ENCODE measurements at places on chromosomes 16 and 17.

DNA sequence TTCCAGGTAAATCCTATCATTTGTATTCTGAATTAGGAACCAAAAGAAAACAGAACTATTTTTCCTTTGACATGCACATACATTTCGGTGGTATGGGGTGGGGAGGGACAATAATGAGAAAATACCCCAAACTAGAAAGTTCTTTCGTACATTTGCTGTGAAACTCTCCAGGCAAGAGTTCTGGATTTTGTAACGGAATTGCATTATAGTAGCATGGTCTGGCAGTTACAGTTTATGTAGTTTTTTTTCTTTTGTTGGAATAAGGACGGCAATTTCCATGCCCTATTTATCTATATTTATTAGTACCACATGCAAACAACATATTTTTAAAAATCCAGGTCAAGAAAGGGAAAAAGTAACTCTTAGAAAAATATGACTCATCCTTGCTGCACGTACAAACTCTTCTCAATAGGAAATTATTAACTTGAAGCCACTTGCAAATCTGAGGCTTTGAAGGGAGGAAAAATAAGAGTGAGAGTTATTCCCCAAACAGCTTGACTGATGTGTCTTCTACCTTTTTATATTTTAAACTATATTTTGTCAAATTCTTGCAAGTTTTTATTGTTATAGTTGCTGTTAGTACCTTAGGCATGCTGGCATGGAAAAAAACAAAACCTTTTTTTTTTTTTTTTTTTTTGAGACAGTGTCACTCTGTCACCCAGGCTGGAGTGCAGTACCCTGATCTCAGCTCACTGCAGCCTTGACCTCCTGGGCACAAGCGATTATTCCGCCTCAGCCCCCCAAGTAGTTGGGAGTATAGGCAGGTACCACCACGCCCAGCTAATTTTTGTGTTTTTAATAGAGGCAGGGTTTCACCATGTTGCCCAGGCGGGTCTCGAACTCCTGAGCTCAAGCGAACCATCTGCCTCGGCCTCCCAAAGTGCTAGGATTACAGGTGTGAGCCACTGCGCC is 69.3 kb downstream of the WWP2 start:
- DNase-seq: no peak

DNA sequence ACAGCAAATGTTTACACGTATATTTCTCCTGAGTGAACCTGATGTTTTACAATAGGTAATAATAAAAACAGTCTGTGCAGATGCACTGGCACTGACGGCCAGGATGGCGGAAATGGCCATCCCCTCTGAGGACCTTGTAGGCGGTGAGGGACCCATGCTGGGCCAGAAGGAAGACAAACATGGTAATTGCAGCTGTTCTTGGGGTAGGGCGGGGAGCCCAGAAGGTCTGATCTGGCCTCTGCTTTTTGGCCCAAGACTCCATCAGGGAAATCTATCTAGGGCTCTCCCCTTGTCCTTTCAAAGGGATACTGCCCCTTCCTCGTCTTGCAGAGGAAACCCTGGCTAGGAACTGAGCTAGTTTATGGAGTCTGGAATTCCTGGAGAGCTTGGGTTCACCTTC is 7.4 kb upstream of the LGALS9 start:
- no peak for DNase-seq

GRCh38 chr17:28180449-28180848 is 138.0 kb downstream of the NLK start:
- no peak for DNase-seq

- no peak for DNase-seq
Observed at GRCh38 chr17:8474826-8475225, 39.1 kb downstream of the NDEL1 start.

- no peak for DNase-seq
Observed at GRCh38 chr17:75173526-75173925, 9.2 kb downstream of the SUMO2 start.

- no peak for DNase-seq
Observed at GRCh38 chr17:17401271-17401781, 75.5 kb upstream of the MED9 start.

- no peak for DNase-seq
Observed at GRCh38 chr17:31061678-31062077, 33.1 kb upstream of the NF1 start.

- peak; percentile 46 for DNase-seq
Observed at GRCh38 chr17:63550817-63551639, 751 bp downstream of the DCAF7 start.

GRCh38 chr17:32311028-32311536 is 30.9 kb downstream of the C17orf75 start:
- no peak for DNase-seq

GRCh38 chr16:75104836-75105235 is 11.7 kb downstream of the LDHD start:
- DNase-seq: no peak

GRCh38 chr17:38424297-38424972 is 3.8 kb upstream of the ARHGAP23 start:
- no peak for DNase-seq

DNA sequence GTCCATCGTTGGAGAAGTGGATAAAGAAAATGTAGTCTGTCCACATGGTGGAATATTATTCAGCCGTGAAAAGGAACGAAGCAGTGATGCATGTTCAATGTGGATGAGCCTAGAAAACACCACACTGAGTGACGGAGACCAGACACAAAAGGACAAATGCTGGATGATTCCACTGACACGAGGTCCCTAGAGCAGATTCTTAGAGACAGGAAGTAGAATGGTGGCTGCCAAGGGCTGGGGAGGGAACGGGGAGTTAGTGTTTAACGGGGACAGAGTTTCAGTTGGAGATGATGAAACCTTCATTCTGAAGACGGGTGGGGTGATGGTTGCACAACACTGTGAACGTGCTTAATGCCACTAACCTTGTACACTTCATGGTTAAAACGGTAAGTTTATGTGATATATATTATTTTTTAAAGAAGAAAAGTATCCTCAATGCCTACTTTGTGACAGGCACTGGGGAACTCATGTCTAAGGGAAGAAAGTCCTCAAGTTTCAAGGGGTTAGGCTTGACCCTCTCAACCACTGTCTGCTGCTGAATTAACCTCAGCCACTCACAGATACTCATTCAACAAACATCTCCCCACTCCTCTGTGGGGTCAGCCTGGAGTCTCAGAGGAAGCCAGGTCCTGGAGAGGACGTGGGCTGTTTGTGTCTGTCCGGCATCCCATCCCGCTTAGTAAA is 17.6 kb downstream of the C16orf74 start:
- no peak for DNase-seq

GRCh38 chr16:47262938-47263337 is 119.2 kb upstream of the NETO2 start:
- no peak for DNase-seq

DNA sequence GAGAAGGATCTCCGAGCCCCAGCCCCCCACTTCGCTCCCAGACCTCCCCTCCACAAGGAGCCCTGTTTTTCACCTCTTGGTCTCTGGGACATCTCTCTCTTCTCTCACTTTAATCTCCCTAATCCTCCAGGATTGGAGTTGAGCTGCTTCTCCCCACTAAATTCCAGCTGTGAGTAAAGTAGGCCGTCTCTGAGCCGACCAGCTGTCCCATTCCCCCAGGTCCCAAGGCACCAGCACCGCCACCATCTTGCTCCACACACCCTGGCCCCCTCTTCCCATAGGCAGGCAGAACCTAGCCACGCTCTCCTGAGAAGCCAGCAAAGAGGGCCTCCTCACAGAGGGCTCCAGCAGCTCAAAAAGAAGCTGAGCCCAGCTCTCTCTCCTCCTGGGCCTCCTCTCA is 878 bp downstream of the DLG4 start:
- no peak for DNase-seq

DNA sequence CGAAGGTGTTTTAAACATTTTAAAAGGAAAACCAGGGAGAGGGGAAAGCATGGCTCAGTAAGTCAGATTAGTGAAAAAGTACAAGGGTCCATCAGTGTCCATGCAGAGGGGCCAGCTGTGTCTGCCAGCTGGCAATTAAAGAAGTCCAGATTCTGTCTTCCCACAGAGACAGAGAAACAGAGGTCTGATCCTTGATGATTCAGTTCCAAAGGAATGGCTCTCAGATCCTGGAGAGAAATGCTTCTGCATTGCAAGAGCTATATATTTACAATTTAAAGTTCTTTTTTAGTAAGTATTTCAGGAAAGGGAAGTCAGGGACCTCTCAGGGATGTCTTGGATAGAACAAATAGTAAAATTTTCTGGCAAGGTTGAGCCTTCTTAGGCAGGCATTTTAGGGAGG is 56.2 kb downstream of the HSD17B2 start:
- no peak for DNase-seq

- no peak for DNase-seq
Observed at GRCh38 chr16:60328152-60328551, 1594.0 kb upstream of the GOT2 start.

DNA sequence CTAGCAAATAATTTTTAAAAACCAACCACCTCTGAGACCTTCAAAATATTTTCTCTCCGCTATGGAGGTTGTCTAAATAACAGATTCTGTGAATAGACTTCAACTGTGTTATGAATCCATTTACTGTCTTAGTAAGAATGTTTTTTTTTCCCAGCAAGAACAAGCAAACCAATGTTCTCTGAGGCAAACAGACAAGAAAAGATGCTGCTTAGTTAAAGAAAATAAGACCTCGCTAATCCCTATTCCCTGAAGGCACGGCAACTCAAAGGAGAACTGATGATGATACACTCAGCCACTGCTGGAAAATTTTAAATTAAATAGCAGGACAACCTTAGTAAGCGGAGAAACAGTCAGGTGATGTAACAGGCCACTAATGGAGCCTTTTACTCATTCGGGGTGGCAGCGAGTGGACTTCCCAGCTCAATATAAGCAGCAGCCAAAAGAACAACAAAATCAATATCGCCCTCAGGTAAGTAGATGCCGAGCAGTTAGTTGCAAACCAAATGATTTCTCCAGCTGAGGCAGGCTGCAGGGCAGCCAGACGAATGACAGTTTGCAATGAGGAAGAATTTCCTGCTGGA is 81.8 kb downstream of the CPPED1 start:
- no peak for DNase-seq

DNA sequence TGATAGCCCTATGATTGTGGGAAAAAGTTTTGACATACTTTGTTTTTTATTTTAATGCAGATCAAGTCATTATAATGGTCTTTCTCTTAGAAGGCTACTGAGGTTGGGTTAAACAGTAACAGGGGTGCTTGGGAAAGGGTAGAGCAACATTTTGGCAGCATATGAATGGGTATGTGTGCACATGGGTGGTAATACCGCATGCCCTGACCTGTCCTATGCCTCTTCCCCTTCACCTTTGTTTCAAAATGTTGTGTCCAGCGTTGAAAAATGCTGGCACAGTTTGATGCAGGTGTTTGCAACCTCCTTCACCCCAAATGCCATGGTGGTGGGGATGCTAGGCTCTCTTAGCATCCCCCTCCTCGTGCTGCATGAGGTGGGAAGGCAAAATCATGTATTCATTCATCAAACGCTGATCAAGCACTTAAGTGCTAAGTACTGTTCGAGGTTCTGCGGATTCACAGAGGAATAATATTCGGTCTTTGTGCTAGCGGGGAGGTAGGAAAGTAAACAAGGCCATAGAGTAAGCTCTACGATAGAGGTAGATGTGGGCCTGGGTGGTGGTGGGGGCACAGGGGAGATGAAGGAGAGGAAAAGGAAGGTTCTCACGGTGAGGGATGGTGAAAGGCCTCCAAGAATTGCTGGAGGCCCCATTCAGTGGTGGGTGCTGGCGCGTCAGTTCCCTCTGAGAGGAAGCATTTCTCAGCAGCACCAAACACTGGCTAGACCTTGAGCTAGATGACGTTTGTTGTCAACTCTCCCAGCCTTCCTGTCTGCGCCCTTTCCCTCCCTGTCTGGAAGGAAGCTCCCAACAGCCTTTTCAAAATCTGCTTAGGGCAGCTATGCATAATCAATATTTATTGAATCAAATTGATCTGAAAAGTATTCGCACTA is 13.3 kb upstream of the MARCHF10 start:
- DNase-seq: no peak

- DNase-seq: peak; percentile 48
Observed at GRCh38 chr17:79993390-79994227, 42.1 kb downstream of the TBC1D16 start.

GRCh38 chr17:81265576-81265975 is 26.5 kb downstream of the NDUFAF8 start:
- no peak for DNase-seq

GRCh38 chr16:81204798-81205680 is 33.5 kb upstream of the BCO1 start:
- peak; percentile 29 for DNase-seq

- no peak for DNase-seq
Observed at GRCh38 chr16:50372611-50373344, 4.0 kb upstream of the BRD7 start.

DNA sequence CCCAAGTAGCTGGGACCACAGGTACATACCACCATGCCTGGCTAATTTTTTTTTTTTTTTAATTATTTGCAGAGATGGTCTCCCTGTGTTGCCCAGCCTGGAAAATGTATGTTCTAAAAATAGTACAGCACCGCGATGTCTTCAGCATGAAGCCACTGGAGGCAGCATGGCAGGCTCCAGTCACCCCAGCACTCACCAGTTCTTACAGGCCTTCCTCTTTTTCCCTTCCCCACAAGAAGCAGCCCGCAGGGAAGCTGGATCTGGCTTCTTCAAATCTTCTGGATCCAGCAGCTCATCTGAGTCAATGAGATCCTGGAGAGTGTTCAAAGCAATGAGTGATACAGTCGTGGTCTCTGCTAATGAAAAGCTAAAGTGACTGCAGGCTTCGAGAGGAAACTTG is 16.2 kb downstream of the CIAPIN1 start:
- no peak for DNase-seq

DNA sequence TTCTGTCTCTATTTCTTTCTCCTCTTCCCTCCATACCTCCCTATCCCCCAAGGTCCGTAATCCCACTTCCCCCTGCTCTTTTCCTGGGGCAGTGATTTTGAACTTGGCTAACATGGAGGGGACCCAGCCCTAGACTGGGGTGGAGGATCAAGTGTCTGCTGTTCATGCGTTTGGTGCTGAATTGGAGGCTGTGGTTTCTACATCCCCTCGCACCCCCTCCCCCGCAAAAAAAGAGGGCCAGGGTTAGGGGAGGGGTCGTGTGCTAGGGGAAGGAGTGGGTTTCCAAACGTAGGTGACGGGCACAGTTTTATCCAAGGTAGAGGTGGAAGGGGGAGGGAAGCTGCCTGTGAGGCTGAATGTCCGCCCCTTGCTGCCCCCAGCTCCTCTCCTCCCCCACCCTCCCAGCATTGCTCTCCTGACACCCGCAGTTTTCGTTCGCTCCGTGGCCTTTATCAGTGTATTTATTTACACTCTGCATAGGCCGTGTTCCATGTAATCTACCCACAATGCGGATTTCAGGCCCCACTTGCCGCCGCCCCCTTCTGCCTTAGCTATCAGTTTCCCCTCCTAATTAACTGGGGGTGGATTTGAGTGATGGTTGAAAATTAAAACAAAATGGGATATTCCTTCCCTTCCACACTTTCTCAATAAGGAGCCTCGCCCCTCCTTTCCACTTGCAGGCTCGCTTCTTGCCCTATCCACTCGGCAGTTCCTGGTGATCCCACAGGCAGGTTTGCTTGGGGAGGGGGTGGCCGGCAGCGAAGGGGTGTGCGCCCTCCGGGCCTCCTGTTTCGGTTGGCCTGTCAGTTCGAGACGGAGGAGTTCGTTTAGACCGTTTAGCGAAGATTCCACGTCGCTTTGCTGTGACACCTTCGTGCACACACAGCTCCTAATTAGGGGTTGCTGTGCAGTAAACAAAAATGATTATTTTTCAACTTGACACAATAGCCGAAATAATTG is 2.0 kb downstream of the GNAO1 start:
- DNase-seq: peak; percentile 38

GRCh38 chr16:78729687-78730086 is 630.2 kb downstream of the WWOX start:
- no peak for DNase-seq

Measured in nephron progenitor cell (in vitro differentiated cells).